ENCODE measurements at places on chromosomes 12 and 14. TPM values are rescaled to one million over a fixed set of nuclear protein-coding genes. Genes with fewer than 3 reads are reported as not detected.

- no peak for DNase-seq
Measured at GRCh38 chr14:74843653-74844052, 32.3 kb downstream of the PROX2 start.

- no peak for DNase-seq
Measured at GRCh38 chr14:61661471-61662400, 33.6 kb upstream of the HIF1A start.

Gene PLBD2
- total RNA-seq = 30.8 TPM

- DNase-seq = no peak
Measured at GRCh38 chr14:77212943-77213678, 31.5 kb downstream of the TMEM63C start.

GRCh38 chr12:82650627-82651337 lies 35.9 kb upstream of the TMTC2 start:
- no peak for DNase-seq

DNA sequence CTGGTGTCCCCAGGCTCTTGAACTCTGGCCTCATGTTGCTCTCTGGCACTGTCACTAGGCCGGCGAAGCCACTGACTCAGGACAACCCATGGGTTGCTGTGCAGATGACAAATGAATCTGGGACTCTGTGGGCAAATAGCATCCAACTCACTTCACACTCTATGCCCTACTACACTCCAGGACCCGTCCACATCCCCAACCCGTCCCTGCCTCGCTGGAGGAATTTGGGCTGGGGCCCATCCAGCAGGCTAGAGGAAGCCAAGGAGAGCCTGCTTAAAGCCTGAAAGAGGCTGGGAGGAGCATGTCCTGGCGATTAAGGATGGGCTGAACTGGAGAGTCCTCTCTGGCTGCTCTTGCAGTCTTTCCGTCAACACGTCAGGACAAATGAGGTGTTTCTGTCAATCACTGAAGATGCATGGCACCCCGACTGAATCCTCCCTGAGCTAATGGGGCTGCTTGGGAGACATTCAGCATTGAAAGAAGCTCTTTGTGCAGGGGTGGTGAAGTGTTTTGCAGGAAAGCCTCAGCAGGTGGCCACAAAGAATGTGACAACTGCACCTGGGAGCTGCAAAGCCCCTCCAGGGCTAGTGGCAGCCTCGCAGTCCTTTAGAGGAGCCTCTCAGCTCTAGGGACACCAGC lies 71.7 kb downstream of the ANO2 start:
- no peak for DNase-seq

Gene PLD4
- 0.51 TPM for total RNA-seq

All from cardiac septum (tissue), 1 donor.